Airway epithelial cell (primary cell): ENCODE measurements at places on chromosomes 6 and 20. TPM values are rescaled to one million over a fixed set of nuclear protein-coding genes. Genes with fewer than 3 reads are reported as not detected.

L3MBTL1 gene
- total RNA-seq: 4.6 and 5.3 TPM in 2 replicates

PRKN gene
- total RNA-seq: 1.3 and 2.4 TPM in 2 replicates

TBXT gene
- not detected in 2 replicates for total RNA-seq

EDN1 gene
- 8.1 and 8.6 TPM in 2 replicates for total RNA-seq

OPRM1 gene
- 0.42 TPM in 1 of 2 replicates, not detected in the other for total RNA-seq

MYLK4 gene
- total RNA-seq: 0.21 TPM in 1 of 2 replicates, not detected in the other

NNAT gene
- 1.3 and 1.8 TPM in 2 replicates for total RNA-seq

XKR7 gene
- not detected in 2 replicates for total RNA-seq

FAM83C gene
- total RNA-seq: 1.2 and 3.2 TPM in 2 replicates

PDE7B gene
- total RNA-seq: 0.05 and 0.21 TPM in 2 replicates

GTSF1L gene
- not detected in 2 replicates for total RNA-seq

BMP6 gene
- 0.14 and 0.46 TPM in 2 replicates for total RNA-seq

MATN4 gene
- total RNA-seq: 0.05 TPM in 1 of 2 replicates, not detected in the other

UNC93A gene
- total RNA-seq: not detected in 2 replicates

C6orf120 gene
- total RNA-seq: 32.1 and 33.2 TPM in 2 replicates

EEF1A2 gene
- 2.3 and 3.2 TPM in 2 replicates for total RNA-seq

SOBP gene
- total RNA-seq: 0.19 and 0.99 TPM in 2 replicates

ISM1 gene
- total RNA-seq: 0.28 TPM in 1 of 2 replicates, not detected in the other

CD24 gene
- 871 and 1,303 TPM in 2 replicates for total RNA-seq

BHLHE23 gene
- total RNA-seq: not detected in 2 replicates

SEMG1 gene
- total RNA-seq: not detected in 2 replicates

CLPSL2 gene
- 5.1 TPM in 1 of 2 replicates, not detected in the other for total RNA-seq

PDE10A gene
- 0.05 and 0.14 TPM in 2 replicates for total RNA-seq

ADAM33 gene
- total RNA-seq: 0.79 TPM in 1 of 2 replicates, not detected in the other

FAM217A gene
- total RNA-seq: not detected in 2 replicates

PLA2G7 gene
- 0.51 and 1.2 TPM in 2 replicates for total RNA-seq
